ENCODE measurements at places on chromosomes 3 and 15.

GRCh38 chr3:25349095-25349494 lies 79.0 kb upstream of the RARB start:
- DNase-seq: no peak
- H3K4me1 ChIP-seq: no peaks in the 10 kb centered on the region
- H3K27me3 ChIP-seq: no peaks in the 10 kb centered on the region
- H3K27ac ChIP-seq: no peak overlapping the region
- no peak overlapping the region for H3K4me3 ChIP-seq
- H3K36me3 ChIP-seq: no peaks in the 10 kb centered on the region

DNA sequence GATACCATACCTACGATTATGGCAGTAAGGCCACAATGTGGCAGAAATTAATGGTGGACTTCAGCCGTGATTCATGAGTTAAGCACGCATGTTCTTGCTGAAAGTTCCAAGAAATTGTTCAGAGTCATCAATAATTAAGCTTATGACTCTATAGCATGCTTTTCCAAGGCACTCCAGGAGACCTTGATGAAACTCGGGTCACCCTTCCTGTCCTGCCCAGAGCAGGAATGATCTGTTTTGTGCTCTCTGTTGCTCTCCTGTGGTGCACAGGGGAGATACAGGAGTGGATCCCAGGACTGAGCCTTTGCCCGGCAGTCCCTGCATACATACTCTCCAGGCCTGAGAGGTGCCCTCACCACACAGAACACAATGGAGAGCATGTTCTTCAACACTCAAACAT lies 141.6 kb upstream of the SLC2A2 start:
- no peak overlapping the region for H3K4me3 ChIP-seq
- peaks cover 32% of the 10 kb centered on the region for H3K4me1 ChIP-seq
- H3K36me3 ChIP-seq: peaks cover 8% of the 10 kb centered on the region
- no peak overlapping the region for H3K27ac ChIP-seq
- no peaks in the 10 kb centered on the region for H3K27me3 ChIP-seq

DNA sequence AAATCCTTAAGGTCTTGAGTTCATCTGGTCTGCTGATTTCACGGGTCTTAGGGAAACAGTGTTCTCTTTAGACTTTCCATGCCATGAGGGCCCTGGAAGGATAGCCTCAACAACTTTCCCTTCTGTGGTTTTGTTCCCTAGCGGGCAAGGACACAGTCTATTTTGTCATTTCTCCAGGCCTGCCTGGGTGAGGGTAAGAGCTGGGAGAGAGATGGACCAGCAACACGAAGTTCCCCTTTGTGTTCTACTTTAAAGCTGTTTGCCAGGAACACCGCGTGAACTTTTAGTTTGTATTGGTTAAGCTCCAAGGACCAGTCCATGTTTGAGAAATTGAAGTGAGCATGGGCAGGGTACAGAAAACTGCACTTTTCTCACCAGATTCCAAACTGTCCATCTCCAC lies 20.9 kb downstream of the ST3GAL6 start:
- no peak for DNase-seq
- H3K4me1 ChIP-seq: peaks cover 39% of the 10 kb centered on the region

GRCh38 chr15:87910301-87910700 lies 346.2 kb downstream of the NTRK3 start:
- no peaks in the 10 kb centered on the region for H3K36me3 ChIP-seq
- DNase-seq: no peak
- no peaks in the 10 kb centered on the region for H3K27me3 ChIP-seq
- no peak overlapping the region for H3K4me3 ChIP-seq

GRCh38 chr3:13686367-13687160 lies 137.6 kb downstream of the FBLN2 start:
- no peak for DNase-seq
- no peak overlapping the region for H3K4me3 ChIP-seq
- H3K27ac ChIP-seq: no peak overlapping the region
- H3K4me1 ChIP-seq: no peaks in the 10 kb centered on the region
- no peaks in the 10 kb centered on the region for H3K27me3 ChIP-seq
- no peaks in the 10 kb centered on the region for H3K36me3 ChIP-seq

- no peaks in the 10 kb centered on the region for H3K27me3 ChIP-seq
- H3K27ac ChIP-seq: no peak overlapping the region
- no peaks in the 10 kb centered on the region for H3K36me3 ChIP-seq
- H3K4me3 ChIP-seq: no peak overlapping the region
Observed at GRCh38 chr3:148044151-148044550, 635.0 kb downstream of the ZIC1 start.

GRCh38 chr15:54288049-54288448 lies 309.8 kb downstream of the UNC13C start:
- H3K4me3 ChIP-seq: no peak overlapping the region
- H3K27ac ChIP-seq: no peak overlapping the region
- H3K27me3 ChIP-seq: peaks cover 4% of the 10 kb centered on the region
- H3K4me1 ChIP-seq: peaks cover 7% of the 10 kb centered on the region
- no peak for DNase-seq

DNA sequence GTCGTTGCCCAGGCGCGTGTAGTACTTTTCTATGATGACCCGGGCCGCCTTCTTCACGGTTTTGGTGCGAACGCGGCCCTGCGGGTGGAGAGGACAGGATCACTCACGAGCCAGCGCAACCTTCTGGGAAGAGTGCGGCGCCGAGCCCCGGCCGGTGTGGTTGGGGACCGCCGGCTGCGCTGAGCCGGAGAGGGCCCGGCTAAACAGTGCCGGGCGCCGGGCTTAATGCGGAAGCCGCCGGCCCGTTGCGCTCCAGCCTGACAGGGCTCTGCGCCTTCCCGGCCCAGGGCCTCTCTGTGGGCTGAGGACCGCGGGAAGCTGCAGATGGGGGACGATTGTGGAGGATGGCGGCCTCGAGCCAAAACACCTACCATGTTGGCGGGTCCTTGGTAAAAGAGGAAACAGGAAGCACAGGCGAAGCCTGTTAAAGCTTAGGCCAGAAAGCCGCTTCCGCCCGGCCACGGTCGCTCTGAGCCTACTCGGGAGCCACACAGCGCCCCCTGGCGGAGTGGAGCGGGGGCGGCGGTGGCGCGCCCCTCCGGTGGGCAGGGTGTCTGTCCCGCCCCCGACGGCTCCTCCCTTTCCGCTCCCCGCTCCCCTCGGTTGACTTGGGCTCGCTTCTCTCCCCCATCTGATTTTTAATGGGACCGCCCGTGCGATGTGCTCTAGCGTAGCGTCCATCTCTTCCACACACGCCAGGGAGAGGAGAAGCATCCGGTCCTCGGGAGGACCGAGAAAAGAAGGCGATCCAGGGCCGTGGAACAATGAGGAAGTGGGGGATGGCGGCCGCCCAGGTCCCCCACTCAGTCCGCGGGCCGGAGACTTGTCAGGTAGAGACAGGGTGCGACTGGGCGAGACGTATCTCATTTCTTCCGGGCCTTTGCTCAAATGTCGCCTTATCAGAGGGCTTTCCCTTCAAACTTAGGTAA lies at the start of gene RPS17:
Gene RPS17, minus strand, starts transcription at position 403 of the 929 bp plus-strand sequence. Its CDS starts 29 bp downstream, at position 374.
- peak within 1 kb of the TSS; percentile 95 for H3K27ac ChIP-seq
- peaks cover 25% of the 10 kb centered on the region for H3K36me3 ChIP-seq
- peak; percentile 98 for DNase-seq
- peak within 1 kb of the TSS; percentile 94 for H3K4me3 ChIP-seq
- no peaks in the 10 kb centered on the region for H3K27me3 ChIP-seq
- H3K4me1 ChIP-seq: peaks cover 47% of the 10 kb centered on the region

Data from activated T-cell treated with anti-CD3 and anti-CD28 coated beads, Interleukin-2, amount 50 U/mL, for 72 hours (primary cell).